ENCODE measurements at places on chromosomes 1 and 21.

GRCh38 chr21:41897700-41898099, 18.6 kb upstream of the PRDM15 start:
- DNase-seq, result no peak

DNA sequence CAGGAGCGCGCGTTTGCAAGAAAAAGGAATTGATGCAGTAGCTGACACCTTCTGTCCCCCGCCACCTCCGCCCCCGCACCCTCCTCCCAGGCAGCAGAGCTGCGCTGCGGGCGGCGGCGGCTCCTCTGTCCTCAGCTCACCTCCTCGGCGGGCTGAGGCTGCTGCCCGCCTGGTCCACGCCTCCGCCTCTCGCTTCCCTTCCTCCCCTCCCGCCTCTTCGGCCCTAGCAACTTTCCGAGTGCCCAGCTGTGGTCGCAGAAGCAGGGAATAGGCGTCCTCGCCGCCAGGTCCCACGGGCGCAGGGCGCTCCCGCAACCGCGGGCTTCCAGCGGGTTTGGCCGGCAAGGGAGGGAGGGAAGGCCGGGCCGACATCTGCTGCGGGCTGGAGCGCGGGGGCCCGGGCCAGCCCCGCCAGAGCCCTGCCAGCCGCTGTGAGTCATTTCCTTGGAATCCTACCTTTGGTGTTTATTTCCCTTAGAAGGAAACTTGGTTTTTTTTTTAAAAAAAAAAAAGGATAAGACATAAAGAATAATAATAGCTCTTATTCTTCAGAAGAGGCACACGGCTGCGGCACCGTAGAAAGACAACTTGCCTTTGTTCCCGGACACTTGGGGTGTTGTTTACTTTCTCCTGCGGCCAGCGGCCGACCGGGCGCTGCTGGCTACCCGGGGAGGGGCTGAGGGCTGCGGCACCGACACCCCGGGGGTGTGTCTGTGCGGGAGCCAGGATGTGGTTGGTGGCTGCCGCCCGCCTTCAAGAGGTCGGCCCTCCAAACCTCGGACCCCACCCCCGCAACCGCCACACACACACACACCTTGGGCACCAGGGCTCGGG, 1.1 kb downstream of the SERTAD4 start:
- no peak for DNase-seq

- no peak for DNase-seq
Observed at GRCh38 chr1:1883092-1883873, 7.6 kb downstream of the GNB1 start.

- DNase-seq, result no peak
Observed at GRCh38 chr1:229859026-229859425, 208.0 kb upstream of the GALNT2 start.

- DNase-seq, result no peak
Observed at GRCh38 chr21:26225046-26225445, 54.5 kb upstream of the APP start.

- DNase-seq, result no peak
Observed at GRCh38 chr1:8421721-8422120, 103.8 kb downstream of the SLC45A1 start.

DNA sequence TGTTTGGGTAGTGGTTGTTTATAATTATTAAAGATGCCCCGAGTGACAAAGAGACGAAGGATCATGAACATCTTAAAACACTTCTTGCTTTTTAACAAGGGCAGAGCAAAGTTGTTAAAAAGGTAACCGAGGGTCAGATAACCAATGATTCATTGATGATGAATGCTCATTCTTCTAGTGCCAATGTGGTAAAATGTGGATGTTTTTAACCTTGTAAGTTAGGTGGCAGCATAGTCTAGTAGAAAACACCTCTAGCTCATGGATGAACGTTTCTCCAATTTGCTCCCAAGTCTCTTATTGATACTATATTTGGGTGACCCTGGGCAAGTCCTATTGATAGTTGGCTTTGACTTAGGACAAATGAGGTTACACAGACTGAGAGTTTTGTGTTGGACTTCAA, 167.9 kb downstream of the KIF26B start:
- DNase-seq, result no peak

DNA sequence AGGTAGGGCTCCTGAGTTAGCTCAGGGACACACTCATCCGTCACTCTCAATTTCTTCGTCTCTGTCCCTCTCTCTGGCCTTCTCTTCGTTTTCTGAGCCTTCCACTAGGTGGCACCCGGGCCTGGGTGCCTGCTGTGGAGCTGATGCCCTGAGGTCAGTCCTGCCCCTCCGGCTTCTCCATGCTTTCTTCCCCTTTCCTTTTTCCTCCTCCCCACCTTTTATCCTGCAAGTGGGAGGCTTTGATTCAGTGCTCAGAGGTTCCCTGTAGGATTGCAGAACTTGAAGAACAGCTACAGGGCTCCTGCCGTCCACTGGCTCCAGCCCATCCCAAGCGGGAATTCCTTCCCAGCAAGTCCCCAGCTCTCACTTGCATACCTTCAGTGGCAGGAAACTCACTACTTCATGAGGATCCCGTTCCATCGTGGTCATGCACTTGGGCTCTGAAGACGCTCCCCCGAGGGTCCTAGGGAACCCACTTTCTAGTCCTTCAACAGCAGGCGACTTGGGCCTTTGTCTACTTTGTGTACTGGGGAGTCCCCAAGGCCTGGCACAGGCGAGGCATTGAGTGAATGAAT, 45.6 kb downstream of the SRRM1 start:
- peak; percentile 29 for DNase-seq

- DNase-seq, result no peak
Observed at GRCh38 chr1:199295107-199295506, 656.3 kb downstream of the PTPRC start.

DNA sequence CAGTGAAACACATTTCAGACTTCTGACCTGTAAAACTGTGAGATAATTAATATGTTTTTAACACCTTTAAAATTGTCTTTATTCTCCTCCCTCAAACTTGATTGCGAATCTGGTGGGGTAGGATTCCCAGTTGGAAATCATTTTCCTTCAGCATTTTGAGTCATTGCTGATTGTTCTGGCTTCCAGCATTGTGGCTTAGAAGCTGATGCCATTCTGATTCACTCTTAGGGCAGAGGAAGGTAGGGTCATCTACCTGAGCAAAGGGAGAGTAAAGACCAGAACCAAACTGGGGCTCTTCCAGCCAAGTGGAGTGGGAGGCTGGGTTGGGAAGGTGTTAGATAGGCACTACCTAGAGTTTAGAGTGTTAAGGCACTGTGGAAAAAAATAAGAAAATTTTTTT, 61.2 kb downstream of the MPZL1 start:
- DNase-seq, result no peak

DNA sequence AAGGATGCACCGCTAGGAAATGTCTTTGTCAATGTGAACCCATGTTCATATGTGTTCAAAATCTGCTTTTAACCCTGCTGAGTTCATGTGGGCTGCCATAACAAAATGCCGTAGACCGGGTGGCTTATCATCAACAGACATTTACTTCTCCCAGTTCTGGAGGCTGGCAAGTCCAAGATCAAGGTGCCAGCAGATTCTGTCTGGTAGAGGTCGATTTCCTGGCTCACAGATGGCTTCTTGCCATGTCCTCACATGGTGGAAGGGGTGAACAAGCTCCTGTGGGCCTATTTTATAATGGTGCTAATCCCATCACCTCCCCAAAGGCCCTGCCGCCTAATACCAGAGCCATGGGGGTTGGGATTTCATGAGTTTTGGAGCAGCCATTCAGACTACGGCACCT, 4.6 kb upstream of the CDCP2 start:
- no peak for DNase-seq

DNA sequence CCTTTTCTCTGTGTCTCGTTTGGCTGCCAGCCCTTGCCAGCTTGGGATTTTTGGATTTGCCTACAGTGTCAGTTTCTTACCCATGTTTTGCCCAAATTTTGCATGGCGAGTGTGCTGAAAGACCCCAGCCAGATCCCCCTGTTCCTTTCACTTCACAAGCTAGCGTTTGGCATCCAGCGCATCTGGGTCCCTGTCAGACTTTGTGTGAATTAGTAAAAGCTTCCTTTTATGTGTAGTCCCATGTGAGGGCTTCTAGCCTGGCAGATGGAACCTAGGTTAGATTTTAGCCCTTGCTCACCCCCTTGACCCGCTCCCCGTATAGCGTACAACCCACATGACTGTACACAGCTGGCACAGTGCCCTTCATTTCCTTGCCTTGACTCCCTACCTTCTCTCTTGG, 22.3 kb upstream of the GALNT2 start:
- no peak for DNase-seq

- no peak for DNase-seq
Observed at GRCh38 chr1:150575518-150576366, 3.7 kb downstream of the MCL1 start.

DNA sequence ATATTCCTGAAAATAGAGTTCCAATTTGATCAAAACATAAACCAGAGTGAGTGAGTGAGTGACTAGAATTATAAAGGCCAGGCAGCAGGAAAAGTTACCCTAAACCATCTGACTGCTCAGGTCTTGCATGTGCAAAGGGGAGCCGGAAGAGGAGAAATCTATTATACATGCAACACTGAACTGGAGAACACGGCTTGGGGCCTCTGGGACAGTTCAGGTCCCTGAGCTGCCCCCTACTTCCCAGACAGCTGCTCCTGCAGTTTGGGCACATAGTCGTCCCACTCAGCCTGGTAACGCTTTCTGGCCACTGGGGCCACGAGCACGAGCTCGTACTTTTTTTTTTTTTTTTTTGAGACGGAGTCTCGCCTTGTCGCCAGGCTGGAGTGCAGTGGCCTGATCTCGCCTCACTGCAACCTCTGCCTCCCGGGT, 40.1 kb downstream of the PTPRC start:
- no peak for DNase-seq

All from stimulated activated CD4-positive, alpha-beta T cell treated with anti-CD3 and anti-CD28 coated beads, Interleukin-1b, Interleukin-23, amount 100 ng/mL, for 1 hour (primary cell).